GF-D8 (cell line): ENCODE measurements at places on chromosomes 2 and 18.

DNA sequence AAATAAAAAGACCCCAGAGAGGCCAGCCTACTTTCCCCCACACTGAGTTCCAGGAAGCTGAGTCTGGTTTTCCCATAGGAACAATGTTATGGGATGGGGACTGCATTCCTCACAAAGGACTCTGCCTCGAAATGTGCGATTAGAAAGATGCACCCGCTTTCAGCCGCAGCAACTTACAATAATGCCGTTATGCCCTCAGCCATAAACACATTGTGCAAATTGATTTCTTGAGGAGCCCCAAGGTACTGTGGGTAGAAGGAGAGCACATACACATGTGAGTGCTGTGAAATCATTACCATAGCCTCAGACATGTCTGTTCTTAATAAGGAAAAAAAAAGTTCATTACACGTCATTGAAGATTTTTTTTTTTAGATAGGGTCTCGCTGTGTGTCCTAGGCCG, 64.7 kb downstream of the AGAP1 start:
- DNase-seq, result no peak

DNA sequence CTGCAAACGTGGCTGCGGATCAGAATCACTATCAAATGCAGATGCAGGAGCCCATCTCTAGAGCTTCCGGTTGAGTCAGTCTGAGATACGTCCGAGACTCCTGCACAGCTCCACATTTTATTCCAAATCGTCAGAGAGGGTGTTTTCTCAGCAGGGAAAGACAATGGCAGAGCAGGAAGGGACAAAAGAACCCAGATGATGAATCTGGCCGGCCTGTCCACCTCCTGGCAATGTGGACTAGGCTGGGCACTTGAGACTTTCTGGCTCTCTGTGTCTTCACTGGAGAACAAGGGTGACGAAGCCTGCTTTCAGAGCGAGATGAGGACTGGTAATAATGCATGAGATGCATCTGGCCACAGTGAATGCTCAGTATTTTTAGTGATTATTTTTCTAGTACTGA, 255.9 kb upstream of the MYT1L start:
- DNase-seq, result no peak

- no peak for DNase-seq
Observed at GRCh38 chr18:12252061-12252460, 2.1 kb upstream of the CIDEA start.

GRCh38 chr2:31893094-31893493, 117.7 kb downstream of the MEMO1 start:
- peak; percentile 84 for DNase-seq

DNA sequence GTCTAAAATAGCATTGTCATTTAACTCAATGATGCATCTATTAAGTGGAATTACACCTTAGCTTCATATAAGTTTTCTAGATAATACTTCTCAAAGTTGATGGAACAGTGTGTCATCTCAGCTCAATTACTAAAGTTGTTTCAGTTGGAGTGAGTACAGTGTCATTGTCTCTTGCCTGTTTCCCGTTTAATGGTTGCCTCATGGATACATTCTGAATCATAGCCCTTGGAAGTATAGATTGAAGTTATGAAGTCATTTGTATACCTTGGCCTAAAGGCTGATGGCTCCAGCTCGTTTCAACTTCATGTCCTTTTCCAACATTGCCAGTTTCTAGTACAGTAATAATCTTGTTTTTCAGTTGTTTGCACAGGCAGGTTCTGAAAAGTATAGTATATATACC, 130.5 kb upstream of the NOSTRIN start:
- no peak for DNase-seq

DNA sequence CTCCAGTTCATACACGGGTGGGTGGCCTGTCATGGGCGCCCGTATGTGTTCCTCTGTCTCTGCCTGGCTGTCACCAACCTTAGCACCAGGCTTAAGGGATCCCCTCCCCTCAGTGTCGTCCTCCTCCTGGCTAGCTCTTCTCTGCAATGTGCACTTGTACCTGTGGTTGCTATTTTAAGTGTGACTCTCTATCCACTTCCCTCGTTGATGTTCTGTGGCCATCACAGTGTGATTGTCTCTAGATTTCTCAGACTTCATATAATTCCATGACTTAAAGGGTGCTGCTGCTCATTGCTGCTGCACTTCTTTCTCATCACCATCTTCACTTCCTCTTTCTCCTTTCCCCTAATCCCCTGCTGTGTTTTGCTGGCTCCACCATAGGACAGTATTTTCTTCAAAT, 143.4 kb downstream of the EML6 start:
- no peak for DNase-seq

- DNase-seq, result no peak
Observed at GRCh38 chr2:138818556-138818955, 38.4 kb upstream of the NXPH2 start.

- DNase-seq, result no peak
Observed at GRCh38 chr18:21851327-21851961, 110.9 kb downstream of the MIB1 start.

GRCh38 chr2:61018318-61018755, 282 bp upstream of the PUS10 start:
- no peak for DNase-seq

DNA sequence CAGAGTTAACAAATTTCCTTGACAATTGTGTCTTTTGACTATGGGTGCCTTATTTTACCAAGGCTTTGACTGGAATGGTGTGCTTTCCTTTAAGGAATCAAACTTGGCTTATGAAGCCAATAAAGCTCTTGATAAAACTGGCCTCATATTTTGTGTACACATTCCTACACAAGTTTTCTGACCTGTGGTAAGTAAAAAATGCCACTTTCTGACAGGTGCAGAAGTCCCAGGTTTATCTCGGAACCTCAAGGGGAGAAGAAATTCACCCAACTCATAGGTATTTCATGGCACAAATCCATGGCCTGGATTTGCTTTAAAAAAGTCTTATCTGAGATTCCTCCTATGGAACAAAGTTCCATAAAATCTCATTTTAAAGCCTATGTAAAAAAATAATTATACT, 880.6 kb upstream of the LRATD1 start:
- DNase-seq, result no peak

DNA sequence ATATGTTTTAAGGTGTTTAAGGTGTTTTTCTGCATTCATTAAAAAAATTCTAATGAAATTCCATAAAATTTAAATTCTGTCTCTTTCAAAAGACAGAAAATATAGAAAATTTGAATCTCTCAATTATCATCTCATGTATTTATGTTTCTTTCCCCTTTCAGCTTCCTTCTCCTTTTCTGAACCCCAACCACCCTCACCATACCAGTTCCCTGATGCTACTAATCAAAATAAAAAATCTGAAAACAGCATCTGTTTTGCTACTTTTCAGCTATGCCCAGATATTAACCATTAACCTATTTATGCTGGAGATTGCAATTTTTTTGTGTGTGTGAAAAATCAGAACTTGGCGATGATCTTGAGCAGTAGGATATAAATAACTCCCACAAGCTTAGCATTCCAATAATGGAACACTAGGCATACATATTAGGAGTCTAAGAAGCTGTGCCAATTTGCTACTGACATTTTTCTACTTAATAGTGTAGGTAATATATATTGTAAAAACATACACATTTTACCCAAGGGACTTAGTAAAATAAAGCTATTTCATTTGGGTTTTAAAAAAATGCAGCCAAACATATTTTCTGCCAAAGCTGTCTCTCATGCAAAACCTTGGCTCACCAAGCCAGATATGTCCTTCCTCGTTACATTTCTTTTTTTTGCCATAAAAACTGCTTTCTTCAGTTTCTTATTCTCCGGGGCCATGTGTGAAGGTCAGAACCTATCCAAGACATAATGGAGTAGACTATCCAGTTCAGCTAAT, 32.6 kb upstream of the AGPS start:
- DNase-seq, result no peak

DNA sequence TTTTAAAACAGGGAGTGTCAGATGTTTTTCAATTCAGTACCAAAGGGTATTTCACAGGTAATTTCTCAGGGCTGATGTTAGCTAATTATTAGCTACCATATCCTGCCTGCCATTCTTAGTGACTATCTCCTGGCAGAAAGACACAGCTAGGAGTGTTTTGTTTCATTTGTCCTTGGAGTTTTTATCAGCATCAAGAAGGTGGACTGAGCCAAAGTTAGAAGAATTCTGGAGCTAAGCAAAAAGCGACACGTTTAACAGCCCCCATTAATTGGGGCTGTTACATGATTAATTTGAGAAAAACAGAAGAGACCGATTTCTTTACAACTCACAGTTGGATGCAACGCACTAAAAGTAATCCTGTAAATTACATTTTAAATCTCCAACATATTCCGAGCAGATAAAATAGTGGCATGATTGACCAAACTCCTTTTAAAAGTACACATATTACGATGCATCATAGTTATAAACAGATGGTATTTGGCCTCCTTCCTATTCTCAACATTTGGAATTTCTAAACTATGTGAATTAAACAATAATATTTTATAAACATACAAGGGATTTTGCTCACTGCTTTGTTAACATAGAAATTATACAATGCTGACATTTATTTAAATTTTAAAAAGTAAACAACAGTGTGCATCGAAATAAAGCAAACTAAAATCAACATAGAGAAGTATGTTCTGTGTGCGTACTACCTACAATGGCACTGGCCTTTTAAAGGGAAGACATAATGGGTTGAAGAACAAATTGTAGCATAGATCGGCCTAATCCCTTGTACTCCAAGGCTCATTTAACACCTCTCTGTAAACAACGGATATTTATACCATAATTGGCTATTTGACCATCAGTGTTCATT, 585.1 kb downstream of the ZEB2 start:
- no peak for DNase-seq

DNA sequence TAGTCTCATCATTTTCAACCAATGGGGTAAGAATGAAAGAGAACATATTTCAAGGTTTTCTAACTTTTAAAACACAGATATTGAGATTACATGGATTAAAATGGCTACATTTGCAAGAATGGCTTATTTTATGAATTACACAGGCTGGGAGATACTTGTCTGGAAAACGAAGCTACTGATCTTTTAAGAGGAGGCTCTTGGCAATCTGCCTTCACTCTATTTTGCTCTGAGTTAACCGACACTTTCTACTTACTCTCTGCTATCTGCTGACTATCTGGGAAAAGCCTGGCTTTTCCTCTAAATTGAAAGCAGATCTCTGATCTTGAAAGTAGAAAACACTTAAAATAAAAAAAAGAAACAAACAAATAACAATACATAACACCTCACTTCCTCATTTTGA, 325.4 kb upstream of the LINC00305 start:
- DNase-seq, result no peak

DNA sequence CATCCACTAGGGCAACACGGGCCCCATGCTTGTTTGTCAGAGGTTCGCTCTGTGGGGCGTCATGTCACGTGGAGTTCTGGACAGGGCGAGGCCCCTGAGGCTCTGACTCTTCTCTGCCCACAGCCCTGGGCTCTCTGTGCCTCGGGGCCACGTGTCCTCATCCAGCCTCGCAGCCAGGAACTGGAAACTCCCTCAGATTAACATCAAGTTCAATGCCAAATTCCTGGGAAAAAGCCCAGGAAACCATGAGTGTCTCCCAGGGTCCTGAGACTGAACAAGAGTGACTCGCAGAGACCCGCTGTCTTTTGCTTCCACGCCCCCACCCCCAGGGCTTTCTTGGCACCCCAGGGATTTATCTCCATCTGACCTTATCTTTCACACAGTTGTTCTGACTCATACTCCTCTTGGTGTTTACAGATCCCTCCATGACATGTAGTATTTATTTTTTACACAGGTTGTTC, 174.0 kb upstream of the PIEZO2 start:
- no peak for DNase-seq

- no peak for DNase-seq
Observed at GRCh38 chr2:149441255-149441654, 110.9 kb downstream of the LYPD6 start.

DNA sequence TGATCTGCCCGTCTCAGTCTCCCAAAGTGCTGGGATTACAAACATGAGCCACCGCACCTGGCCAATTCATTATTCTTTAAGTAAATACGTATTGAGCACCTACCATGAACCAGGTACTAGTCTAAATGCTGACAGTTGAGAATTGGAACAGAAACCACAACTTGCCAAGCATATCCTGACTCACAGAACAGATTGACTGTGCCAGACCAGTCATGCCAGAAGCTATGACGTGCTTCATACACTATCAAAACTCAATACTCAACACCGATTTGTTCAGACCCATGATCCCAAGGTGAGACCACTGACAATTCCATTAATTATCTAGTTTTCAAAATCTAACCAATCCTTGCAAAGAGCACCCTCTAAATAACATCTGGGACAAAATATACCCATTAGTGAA, 148.6 kb downstream of the B3GNT2 start:
- DNase-seq, result no peak

- no peak for DNase-seq
Observed at GRCh38 chr2:114864901-114865300, 422.5 kb downstream of the DPP10 start.

- no peak for DNase-seq
Observed at GRCh38 chr18:23211146-23211545, 75.9 kb downstream of the CABLES1 start.

DNA sequence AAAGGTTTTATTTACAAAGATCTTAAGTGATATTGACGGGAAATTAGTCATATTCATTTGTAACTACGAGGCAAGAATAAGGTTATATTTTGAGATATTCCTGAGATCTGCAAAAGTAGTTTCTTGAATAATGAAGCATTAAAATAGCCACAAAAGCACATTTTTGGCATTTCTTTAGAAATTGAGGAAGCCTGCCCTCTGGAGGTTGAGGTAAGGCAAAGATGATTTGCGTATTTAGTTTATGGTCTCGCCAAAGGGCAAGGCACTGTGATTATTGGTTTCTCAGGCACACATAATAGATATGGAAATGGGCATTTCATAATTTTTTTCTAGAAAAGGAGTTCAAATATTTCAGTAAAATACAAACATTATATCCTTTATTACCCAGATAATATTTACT, 143.7 kb upstream of the RPRM start:
- DNase-seq, result no peak

- DNase-seq, result no peak
Observed at GRCh38 chr2:64325852-64326577, 127.9 kb upstream of the LGALSL start.

GRCh38 chr2:6231166-6231565, 539.0 kb downstream of the SOX11 start:
- no peak for DNase-seq

GRCh38 chr18:8153887-8154583, 455.2 kb upstream of the RAB12 start:
- no peak for DNase-seq

- no peak for DNase-seq
Observed at GRCh38 chr18:46678041-46678440, 21.0 kb upstream of the LOXHD1 start.

- no peak for DNase-seq
Observed at GRCh38 chr2:212141499-212141898, 397.1 kb downstream of the ERBB4 start.

- DNase-seq, result no peak
Observed at GRCh38 chr2:152376385-152376784, 41.4 kb downstream of the FMNL2 start.

- DNase-seq, result no peak
Observed at GRCh38 chr2:96091711-96092572, 24.4 kb downstream of the ADRA2B start.

- no peak for DNase-seq
Observed at GRCh38 chr2:197137826-197138477, 172.6 kb downstream of the ANKRD44 start.
